Hematopoietic multipotent progenitor cell treated with erythropoietin and hydrocortisone succinate and interleukin-3 and kit ligand, for 6 days (in vitro differentiated cells): ENCODE measurements at places on chromosomes 12 and 14.

DNA sequence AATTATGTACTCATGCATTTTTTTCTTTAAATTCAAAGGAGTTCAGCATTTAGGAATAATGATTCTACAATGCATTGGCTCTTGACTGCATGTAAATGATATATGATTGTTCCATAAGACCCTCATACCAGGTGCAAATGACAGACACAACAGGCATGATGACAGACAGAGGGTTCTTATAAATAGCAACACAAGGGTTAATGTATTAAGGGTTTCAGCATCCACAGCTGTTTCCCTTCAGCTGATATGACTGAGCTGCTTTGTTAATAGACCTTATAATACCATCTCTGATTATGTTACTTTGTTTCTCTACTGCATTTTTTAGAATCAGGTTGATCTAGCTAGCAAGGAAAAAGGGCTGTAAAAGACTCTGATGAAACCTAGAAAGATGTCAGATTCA lies 90.8 kb upstream of the TMTC2 start:
- DNase-seq = no peak

- peak; percentile 70 for DNase-seq
Observed at GRCh38 chr12:6752167-6752920, 597 bp downstream of the MLF2 start.

- no peak for DNase-seq
Observed at GRCh38 chr14:33408291-33408690, 469.6 kb downstream of the NPAS3 start.

DNA sequence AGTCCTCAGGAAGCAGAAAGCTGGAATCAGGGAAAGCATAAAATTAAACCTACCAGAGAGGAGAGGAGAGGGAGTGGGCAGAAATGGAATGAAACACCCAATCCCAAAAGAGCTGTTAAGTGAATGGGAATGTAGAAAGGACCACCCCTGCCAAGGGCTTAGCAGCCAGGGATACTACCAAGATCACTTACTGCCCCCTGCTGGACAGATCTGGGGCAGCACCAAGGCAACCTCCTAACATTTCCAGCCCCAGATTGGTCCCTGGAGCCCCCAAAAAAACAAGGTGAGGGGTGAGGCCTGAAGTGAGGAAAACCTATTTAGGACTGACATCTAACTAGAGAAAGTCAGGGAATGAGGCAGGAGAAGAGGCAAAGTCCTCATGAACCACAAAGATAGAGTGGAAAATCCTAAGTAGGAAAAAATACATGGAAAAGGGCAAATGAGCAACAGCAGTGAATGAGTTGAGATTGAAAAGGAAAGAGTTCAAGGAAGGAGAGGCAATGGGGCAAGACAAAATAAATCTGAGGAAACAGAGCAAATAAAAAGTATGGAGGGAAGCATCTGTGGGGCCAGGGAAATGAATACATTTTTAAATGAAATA lies 11.2 kb upstream of the FKBP11 start:
- DNase-seq = peak; percentile 87

GRCh38 chr12:122858171-122858570 lies 22.9 kb downstream of the HIP1R start:
- no peak for DNase-seq

DNA sequence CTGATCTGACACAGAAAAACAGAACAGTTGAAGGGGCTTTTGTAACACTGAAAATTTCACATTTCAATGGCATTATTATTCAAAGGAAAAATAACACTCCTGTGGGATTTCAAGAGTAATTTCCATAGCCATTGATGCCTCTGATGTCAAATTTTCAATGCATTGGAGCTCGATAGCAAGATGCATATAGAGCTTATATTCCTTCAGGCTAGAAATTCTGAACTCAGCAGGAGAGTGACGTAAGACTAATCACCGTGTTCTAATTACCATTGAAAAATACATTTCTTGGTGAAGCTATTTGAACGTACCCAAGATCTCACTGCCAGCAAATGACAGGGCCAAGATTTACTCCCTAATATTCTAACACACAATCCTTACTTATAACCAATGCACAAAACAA lies 854.1 kb upstream of the TMEM132C start:
- DNase-seq = no peak

GRCh38 chr12:85301051-85301450 lies 21.0 kb downstream of the ALX1 start:
- DNase-seq = no peak

DNA sequence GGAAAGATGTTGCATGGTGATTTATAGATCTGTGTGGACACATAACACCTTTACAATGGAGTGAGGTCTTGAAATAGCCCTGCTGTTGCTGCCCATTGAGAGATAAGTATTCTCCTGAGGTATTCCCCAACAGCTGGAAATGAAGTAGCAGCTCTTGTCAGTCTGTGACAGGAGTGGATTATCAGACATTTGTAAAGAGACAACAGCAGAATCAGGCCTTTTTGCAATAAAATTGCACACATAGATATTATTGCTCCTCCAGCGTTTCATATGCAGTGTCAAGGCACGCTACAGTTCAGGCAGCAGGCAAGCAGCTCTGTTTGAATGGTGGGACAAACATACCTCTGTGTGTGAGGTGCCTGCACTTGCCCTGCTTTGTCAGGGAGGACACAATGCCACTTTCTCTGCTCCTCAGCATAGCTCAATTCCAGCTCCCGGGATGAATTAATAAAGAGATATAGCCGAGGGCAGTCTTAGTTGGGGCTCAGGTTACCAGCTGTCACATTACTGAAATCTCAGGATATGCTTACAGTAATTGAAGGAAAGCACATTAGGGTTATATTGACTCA lies 49.4 kb downstream of the BICD1 start:
- DNase-seq = no peak

GRCh38 chr12:28622406-28622805 lies 432.1 kb downstream of the CCDC91 start:
- DNase-seq = no peak

DNA sequence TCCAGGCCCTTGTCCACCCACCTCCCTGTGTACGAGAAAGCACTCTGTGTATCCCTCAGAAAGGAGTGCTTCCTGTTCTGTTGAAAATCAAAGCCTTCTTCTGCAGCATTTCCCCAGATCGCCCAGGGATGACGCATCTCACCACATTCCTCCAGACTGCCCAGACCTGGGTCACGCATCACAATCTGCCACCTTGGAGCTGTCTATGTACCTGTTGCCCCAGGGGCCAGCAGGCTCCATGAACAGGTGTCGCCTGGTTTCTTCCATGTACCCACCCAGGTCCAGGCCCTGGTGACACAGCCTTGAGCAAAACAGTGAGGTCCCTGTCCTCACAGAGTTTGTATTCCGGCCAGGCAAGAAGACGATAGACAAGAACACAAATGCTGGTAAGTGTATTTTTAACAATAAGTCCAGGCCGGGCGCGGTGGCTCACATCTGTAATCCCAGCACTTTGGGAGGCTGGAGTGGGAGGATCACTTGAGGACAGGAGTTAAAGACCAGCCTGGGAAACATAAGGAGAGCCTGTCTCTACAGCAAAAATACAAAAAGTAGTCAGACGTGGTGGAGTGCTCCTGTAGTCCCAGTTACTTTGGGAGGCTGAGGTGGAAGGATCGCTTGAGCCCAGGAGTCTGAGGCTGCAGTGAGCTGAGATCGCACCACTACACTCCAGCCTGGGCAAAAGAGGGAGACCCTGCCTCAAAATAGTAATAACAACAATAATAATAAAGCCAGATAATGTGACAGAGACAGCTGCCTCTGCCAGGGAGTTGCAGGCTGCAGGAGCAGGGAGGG lies 6.8 kb upstream of the PPP1R13B start:
- no peak for DNase-seq

- no peak for DNase-seq
Observed at GRCh38 chr14:37443461-37443860, 151.6 kb downstream of the FOXA1 start.

DNA sequence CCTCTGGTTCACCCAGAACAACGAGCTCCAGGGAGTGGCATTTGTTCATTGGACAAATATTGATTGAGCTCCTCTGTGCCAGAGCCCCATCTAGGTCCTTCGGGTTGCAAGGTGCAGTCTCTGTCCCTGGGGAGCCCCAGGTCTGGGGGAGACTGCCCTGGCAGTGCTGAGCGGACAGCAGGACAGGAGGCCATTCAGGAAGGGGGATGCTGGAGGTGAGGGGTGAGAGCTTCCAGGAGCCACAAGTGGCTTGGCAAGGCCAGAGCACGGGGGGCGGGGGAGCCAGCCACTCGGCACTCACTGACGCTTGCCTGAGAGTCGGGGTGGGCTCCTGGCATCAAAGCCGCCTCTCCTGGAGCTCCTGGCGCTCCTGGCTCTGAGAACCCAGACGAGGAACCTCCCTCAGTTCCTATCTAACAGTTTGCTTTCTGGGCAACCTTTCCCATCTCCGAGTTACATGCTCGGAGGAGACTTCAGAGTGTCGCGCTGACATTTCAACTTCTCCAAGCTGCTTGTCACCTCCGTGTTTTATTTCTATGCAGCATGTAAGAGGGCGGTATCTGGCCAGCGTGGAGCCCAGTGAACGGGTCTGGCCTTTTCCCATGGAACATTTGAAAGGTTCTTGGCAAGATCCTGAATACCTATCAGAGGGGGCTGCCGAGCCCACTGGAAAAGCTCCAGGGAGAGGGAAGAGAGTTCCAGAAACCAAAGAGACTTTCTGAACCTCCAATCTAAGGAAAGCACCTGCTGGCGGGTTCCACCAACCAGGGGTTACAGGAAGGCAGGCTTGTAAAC lies 62.0 kb upstream of the BCL11B start:
- no peak for DNase-seq

- DNase-seq = no peak
Observed at GRCh38 chr14:81955123-81955522, 421.5 kb upstream of the SEL1L start.

DNA sequence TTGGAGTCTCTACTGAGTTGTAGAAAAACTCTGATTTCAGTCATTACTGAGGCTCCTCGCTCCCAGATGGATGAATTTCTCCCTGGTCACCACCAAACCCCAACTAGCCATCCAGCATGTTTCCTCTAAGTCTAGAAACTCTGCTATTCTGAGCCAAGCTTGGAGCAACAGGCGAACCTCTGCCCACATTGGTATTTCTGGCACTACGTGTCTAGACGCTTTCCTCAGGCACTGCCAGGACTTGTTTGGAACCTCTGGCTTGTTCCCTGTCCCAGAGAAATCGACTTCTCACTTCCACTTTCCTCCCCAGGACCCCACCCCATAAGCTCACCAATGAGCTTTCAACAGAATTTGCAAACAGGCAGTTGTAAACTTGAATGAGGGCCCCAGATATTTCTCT lies 27.6 kb downstream of the WSCD2 start:
- DNase-seq = no peak

- DNase-seq = no peak
Observed at GRCh38 chr14:101819251-101819990, 57.9 kb downstream of the PPP2R5C start.

DNA sequence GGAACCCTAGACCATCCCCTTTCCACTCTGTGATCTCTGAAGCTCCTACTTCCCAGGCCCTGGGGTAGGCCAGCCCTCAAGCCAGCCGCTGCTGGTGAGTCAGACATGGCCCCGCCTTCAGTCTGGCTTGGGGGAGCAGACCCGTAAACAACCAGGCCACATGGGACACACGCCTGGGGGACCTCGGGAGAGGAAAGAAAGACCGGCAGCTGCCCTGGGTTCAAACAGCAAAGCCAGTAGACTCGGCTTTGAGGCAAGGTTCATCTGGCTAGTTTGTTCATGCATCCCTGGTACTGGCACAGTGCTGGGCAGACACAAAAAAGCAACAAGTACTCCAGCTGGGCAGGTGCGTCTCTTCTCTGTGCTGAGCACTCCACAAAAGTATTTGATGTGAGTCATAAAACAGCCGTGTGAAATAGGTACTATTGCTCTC lies 101.9 kb downstream of the SETD3 start:
- peak; percentile 20 for DNase-seq

- DNase-seq = no peak
Observed at GRCh38 chr12:124479680-124480468, 87.5 kb downstream of the NCOR2 start.

GRCh38 chr12:5575987-5576386 lies 144.1 kb downstream of the NTF3 start:
- DNase-seq = no peak

GRCh38 chr12:21337959-21338744 lies 3.4 kb upstream of the SLCO1A2 start:
- DNase-seq = no peak

DNA sequence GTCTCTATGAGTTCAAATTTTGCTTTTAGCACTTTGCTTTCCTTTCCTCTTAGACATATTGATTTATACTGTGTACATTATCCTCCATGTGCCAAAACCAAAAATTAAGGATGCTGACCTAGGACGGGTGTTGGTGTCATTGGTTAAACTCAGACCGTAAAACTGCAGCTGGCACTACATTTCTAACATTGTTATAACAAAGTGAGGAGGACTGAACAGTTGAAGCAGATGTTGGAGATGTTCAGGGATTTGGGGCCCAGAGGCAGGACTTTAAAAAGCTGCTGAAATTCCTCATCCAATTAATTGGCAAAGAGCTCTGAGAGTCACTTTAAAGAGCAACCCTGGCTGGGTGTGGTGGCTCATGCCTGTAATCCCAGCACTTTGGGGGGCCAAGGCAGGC lies 72.4 kb downstream of the TMTC1 start:
- DNase-seq = no peak

DNA sequence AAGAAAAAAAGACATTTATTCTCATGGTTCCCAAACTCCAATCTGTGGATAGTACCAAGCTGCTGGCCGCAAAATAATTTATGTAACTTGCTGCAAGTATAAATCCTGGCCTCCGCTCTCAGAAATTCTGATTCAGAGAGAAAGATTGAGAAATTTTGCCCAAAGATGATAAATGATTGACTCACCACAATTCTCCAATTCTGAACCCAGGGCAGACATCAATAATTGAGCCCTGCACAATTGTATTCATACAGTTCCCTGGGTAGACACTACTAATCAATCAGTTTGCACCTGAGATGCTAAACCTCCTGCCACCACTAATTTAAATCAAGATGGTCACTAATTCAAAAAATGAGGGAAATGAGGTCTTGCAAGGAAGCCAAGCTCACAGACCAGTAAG lies 38.2 kb downstream of the TRPV4 start:
- DNase-seq = no peak

GRCh38 chr14:69242311-69243224 lies 17.4 kb upstream of the GALNT16 start:
- DNase-seq = peak; percentile 78

DNA sequence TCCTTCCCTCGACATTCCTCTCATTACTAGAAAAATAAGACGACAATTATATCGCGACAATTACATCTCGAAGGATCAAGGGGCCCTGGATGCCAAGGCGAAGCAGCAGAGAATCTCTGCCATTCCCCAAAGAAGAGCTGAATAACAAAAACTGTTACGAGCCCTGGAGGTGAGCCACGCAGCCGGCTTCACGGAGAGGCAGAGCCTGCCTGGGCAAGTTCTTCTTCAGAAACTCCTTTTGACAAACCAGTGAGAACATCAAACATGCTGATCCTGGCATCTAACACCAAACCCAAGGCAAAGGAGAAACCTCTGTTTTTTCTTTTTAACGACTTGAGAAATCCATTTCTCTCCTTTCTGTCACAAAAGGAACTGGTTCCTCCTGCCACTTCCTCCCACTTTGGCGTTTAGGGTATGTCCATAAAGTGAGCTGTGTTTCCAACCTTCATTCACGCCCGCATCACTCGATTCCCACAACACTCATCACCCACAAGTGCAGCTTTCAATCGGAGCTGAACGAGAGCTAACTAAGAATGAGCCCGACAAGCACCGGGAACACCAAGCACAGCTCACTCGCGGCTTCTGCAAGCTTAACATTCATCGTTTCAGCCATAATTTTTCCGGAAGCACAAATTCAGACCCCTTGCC lies 21.5 kb downstream of the CCDC88C start:
- no peak for DNase-seq
